Activated T-cell treated with anti-CD3 and anti-CD28 coated beads, Interleukin-2, amount 50 U/mL, for 72 hours (primary cell): ENCODE measurements at places on chromosomes 3 and 15. TPM values are rescaled to one million over a fixed set of nuclear protein-coding genes. Genes with fewer than 3 reads are reported as not detected.

GRCh38 chr15:79035814-79036213 is 54.8 kb downstream of the RASGRF1 start:
- no peaks in the 10 kb centered on the region for H3K4me1 ChIP-seq
- H3K27ac ChIP-seq, result no peak overlapping the region
- H3K4me3 ChIP-seq, result no peak overlapping the region

DNA sequence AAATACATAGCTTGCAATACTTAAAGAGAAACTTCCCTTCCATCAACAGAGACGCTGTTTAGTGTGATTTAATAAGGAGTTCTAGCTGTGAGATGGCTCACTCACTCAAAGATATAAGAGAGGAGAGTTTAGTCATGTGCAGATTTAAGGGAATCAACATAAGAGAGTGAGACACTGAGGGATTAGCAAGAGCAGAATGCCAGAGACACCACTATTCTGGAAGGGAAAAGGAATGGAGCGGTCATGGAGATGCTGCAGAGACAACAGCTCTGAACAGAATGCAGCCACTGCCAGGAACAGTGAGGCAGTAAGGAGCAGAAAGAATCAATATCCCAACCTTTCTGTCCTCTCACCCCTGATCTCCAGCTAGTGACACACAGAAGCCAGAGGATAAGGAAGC is 248.8 kb downstream of the MBNL1 start:
- DNase-seq, result no peak
- H3K4me3 ChIP-seq, result no peak overlapping the region
- H3K36me3 ChIP-seq, result no peaks in the 10 kb centered on the region
- no peaks in the 10 kb centered on the region for H3K27me3 ChIP-seq
- no peaks in the 10 kb centered on the region for H3K4me1 ChIP-seq

GRCh38 chr15:85757939-85758654 is 36.6 kb downstream of the KLHL25 start:
- DNase-seq, result no peak
- no peaks in the 10 kb centered on the region for H3K36me3 ChIP-seq
- no peaks in the 10 kb centered on the region for H3K4me1 ChIP-seq
- H3K27ac ChIP-seq, result no peak overlapping the region
- no peak overlapping the region for H3K4me3 ChIP-seq

DNA sequence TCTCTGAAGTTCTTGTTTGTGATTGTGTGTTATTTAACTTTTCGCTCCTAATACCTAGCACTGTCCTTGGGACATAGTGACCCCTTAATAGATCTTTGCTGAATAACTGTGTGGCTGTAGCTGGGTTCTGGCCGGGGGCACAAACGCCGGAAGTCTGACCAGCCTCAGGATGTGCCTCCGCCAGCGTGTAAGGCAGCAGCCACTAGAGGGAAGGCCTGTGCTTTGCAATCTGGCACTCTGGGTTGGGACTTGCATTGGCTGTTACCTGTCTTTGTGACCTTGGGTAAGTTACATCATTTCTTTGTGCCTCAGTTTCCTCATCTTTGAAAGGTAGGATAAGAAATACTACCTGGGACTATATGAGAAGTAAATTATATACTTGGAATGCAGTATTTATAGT is 158.7 kb downstream of the GHSR start:
- no peak overlapping the region for H3K27ac ChIP-seq
- H3K27me3 ChIP-seq, result no peaks in the 10 kb centered on the region
- H3K4me1 ChIP-seq, result peaks cover 6% of the 10 kb centered on the region
- H3K36me3 ChIP-seq, result no peaks in the 10 kb centered on the region
- no peak overlapping the region for H3K4me3 ChIP-seq

DNA sequence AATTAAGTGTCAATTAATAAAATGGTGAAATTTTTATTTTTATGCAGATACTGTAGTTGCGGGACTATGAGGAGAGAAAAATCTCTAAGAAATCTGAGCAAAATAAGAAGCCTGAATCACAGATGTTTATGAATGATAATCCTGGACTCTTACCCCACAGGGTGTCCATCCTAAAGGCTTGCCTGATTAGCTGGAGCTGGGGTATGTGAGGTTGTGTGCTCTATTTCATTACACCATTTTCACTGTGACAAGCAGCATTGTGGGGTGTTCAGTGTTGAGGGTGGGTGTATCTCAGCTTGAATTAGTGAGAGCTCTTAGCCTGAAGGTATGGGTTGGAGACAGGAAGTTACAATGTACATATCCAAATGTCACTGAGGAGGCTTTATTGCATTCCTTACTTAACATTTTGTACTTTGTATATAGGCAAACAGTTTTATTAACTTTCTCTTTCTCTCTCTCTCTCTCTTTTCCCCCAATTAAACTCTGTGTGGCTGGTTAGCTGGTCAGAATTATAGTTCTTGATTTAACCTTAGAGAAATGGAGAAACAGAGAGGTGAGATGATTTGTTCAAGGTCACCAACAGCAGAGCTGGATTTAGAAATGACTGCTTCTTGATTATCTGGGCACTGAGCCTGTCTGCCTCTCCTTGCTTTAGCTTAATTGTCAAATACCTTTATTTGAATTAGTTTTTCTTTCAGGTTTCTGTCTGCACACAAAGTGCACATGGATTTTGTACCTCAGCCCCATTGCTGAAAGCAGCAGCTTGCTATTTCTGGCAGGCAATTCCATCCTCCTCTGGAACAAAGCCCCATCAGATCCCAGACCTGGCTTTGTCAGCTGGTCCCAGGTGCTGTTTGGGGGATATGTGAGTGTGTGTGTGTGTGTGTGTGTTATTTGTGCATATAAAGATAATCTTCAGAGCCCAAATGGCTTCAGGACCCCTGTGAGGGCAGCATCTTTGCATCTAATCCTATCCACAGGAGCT is 35.8 kb downstream of the GJD2 start:
- no peaks in the 10 kb centered on the region for H3K36me3 ChIP-seq
- H3K4me3 ChIP-seq, result no peak overlapping the region
- no peak overlapping the region for H3K27ac ChIP-seq
- peaks cover 51% of the 10 kb centered on the region for H3K27me3 ChIP-seq
- DNase-seq, result no peak

GRCh38 chr3:169914321-169914720 is 2.9 kb downstream of the SAMD7 start:
- no peaks in the 10 kb centered on the region for H3K27me3 ChIP-seq
- no peak overlapping the region for H3K27ac ChIP-seq
- no peaks in the 10 kb centered on the region for H3K36me3 ChIP-seq
- no peak overlapping the region for H3K4me3 ChIP-seq
- no peak for DNase-seq

GRCh38 chr3:184336547-184337398 is 627 bp upstream of the FAM131A start:
- DNase-seq, result no peak
- peak overlapping the region; percentile 90 for H3K4me3 ChIP-seq
- H3K27ac ChIP-seq, result peak overlapping the region; percentile 83

DNA sequence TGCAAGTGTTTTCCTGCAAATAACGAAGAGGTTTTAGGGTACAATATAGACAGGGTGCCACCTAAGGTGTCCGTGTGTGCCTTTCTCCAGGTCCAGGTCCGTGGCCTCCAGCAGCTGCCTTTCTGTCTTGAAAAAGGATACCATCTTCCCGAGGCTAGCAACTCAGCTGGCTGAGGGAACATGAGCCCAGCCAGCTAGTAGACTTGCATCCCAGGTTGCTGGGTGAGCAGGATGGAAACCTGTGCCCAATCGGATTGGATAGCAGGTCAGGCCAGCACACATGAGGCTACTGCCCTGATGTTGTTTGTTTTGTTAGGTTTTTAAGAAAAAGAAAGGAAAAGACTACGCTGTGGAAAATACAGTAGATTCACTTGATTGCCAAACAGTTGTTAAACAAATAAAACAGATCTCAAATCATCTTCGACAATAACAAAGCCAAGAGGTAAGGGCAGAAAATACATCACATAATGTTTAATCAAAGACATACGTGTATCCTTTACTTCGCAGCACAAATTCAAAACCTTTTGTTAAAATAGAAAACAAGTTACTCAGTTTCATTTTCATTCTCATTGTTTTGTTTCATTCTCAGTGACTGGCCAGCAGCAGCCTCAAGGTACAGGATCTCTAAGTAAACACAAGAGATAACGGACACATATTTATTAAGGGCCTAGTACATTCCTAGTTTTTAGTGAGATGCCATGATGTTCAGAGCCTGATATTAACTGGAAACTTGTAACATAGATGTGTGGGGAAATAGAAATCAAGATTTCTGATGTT is 661.2 kb upstream of the NR2F2 start:
- H3K36me3 ChIP-seq, result no peaks in the 10 kb centered on the region
- peaks cover 22% of the 10 kb centered on the region for H3K27me3 ChIP-seq
- H3K27ac ChIP-seq, result no peak overlapping the region
- peaks cover 6% of the 10 kb centered on the region for H3K4me1 ChIP-seq

DNA sequence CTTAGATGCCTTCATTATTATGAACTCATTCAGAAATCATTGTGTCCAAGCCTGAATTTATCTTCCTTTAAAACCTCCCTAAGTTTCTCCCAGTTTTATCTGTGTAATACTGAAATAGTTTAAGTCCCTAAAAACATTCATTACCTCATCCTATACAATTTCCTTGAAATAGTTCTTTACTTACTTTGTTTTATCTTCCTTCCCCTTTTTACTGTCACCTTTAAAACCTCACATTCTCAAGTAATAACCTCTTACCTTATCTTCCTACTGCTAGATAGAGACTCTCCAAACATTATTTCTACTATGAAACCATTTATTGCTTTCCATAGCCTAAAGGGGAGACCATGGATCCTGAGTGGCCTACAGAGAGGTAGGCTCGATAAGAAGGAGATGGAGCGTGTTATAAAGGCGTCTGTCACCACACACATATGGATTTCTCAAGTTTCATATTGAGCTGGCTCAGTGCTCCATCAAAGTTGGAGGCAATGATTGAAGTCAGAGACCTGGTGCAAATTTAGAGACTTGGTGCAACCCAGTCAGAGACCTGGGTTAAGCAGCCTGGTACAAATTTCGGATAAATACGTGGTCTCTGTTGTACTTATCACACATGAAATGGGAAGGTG is 140.4 kb downstream of the NFKBIZ start:
- H3K27ac ChIP-seq, result peak overlapping the region; percentile 9
- peaks cover 2% of the 10 kb centered on the region for H3K36me3 ChIP-seq
- peaks cover 56% of the 10 kb centered on the region for H3K4me1 ChIP-seq
- peaks cover 10% of the 10 kb centered on the region for H3K27me3 ChIP-seq
- DNase-seq, result no peak

DNA sequence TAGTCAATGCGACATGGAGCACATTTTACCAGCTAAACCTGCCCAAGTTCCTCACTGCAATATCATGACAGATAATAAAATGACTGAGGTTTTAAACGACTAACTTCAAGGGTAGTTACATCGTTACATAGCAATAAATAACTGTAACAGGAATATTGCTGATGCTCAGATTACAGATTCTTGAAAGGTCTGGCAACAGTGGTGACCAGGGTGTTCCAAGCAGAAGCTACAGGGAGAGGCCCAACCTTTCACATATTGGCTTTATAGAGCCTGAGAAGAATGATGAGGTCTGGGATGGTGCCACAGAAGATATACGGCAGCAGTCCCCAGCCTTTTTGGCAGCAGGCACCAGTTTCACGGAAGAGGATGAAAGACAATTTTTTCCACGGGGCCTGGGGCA is 51.1 kb upstream of the CSPG5 start:
- H3K4me1 ChIP-seq, result no peaks in the 10 kb centered on the region
- DNase-seq, result no peak
- H3K36me3 ChIP-seq, result peaks cover 4% of the 10 kb centered on the region
- no peak overlapping the region for H3K27ac ChIP-seq

DNA sequence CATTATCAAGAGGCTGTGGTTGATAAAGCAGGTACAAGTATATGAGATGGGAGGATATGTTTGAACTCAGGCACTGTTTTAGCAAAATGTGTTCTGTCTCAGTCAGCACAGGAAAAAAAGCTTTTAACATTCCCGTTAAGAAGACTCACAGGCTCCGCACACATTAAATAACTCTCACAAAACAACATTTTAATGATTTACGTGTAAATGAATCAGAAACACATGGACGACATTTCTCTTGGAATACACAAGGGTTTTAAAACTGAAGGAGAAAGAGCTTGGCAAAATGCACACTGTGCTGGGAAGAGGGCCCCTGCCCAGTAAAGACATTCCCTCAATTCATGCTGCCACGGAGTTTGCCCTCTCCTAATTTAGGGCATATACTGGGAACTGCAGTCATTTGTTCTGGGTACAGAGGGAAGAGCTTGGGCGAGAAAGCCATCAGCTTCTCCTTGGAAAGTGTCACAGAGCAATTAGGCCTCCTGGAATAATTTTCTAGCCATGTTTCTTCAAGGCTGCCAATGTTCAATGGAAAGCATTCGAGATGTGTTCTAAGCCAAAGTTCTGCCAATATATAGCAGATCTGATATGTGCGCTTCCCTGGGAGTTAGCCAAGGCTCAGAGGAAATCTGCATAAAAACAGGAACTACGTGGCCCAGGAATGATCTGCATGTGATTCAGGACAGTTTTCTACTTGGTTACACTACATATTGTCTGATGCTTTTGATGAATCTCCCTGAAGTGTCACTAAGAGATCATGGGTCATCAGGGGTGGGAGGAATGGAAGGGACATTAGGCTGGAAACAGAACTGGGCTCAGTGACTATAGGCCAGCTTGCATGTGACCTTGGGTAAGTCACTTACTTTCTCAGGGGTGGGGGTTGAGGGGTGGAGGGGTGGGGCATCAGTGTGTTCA is 2.2 kb upstream of the MASP1 start:
- no peak overlapping the region for H3K4me3 ChIP-seq
- H3K27ac ChIP-seq, result no peak overlapping the region
- H3K27me3 ChIP-seq, result peaks cover 65% of the 10 kb centered on the region

- no peaks in the 10 kb centered on the region for H3K4me1 ChIP-seq
- no peak overlapping the region for H3K27ac ChIP-seq
- H3K4me3 ChIP-seq, result no peak overlapping the region
- H3K27me3 ChIP-seq, result peaks cover 18% of the 10 kb centered on the region
- no peaks in the 10 kb centered on the region for H3K36me3 ChIP-seq
These were observed 36.7 kb upstream of the ADPGK start for GRCh38 chr15:72820278-72820677.

GRCh38 chr15:81330366-81331090 is 6.6 kb upstream of the STARD5 start:
- H3K27me3 ChIP-seq, result no peaks in the 10 kb centered on the region
- H3K4me3 ChIP-seq, result peak overlapping the region; percentile 58
- no peak for DNase-seq
- H3K27ac ChIP-seq, result no peak overlapping the region
- H3K36me3 ChIP-seq, result peaks cover 2% of the 10 kb centered on the region

DNA sequence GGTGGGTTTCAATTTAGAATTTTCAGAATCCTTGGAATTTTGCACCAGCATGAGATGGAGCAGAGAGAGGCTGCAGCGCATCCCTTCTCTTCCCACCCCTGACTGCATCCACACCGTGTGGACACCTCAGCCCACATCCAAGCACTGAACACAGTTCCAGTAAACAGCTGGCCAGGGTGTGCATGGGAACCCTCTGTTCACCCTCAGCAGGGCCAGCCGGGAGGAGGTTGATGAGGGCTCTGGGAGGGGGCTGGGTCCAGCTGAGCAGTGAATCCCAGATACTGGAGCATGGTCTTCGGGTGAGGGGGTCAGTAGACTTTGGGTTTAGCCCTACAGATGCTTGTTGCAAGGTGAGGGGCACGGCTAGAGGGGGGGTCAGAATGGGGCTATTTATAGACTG is 85.8 kb downstream of the RPLP1 start:
- H3K27me3 ChIP-seq, result peaks cover 19% of the 10 kb centered on the region
- H3K36me3 ChIP-seq, result no peaks in the 10 kb centered on the region
- no peak for DNase-seq
- no peak overlapping the region for H3K4me3 ChIP-seq

MESP2 gene
- not detected for total RNA-seq

XXYLT1 gene
- total RNA-seq, result 6.6 TPM

GCSAM gene
- total RNA-seq, result 17.8 TPM

NCEH1 gene
- 8.7 TPM for total RNA-seq
